ENCODE measurements at places on chromosomes 11 and 22.
A peak's percentile ranks its signal among the peaks of the same experiment; 100 is the strongest.

- no peak for DNase-seq
These were observed 9.3 kb upstream of the ZNRF3 start for GRCh38 chr22:28874061-28874460.

- DNase-seq = no peak
These were observed 110.2 kb upstream of the NAV2 start for GRCh38 chr11:19602406-19602805.

DNA sequence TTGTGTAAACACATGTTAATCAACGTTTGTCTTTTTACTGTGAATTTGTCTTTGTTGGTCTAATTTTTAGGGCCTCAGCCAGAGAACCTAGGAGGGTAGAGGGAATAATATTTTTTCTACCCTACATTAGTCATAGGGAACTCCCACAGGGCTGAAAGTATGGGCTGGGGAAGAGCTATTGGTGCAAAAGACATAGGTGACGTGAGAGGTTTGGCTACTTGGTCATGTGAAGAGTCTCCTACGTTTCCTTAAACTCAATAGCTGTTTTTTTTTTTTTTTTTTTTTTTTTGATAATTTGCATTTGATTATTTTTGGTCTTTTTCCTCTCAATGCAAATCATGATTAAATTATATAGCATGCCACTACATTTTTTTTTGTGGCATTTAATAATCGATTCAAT lies 15.9 kb upstream of the MMP7 start:
- no peak for DNase-seq

GRCh38 chr11:8066911-8067455 lies 14.0 kb upstream of the TUB start:
- peak; percentile 56 for DNase-seq

- no peak for DNase-seq
These were observed 5.0 kb downstream of the ARHGAP42 start for GRCh38 chr11:100691896-100692653.

- DNase-seq = peak; percentile 84
These were observed 1104.4 kb upstream of the CCDC90B start for GRCh38 chr11:84390441-84391078.

GRCh38 chr22:50627642-50628542 lies at the start of gene ARSA:
TSS of gene ARSA (minus strand) at chr22:50628152. CDS start at chr22:50627779, 373 bp downstream.
- DNase-seq = peak; percentile 93

DNA sequence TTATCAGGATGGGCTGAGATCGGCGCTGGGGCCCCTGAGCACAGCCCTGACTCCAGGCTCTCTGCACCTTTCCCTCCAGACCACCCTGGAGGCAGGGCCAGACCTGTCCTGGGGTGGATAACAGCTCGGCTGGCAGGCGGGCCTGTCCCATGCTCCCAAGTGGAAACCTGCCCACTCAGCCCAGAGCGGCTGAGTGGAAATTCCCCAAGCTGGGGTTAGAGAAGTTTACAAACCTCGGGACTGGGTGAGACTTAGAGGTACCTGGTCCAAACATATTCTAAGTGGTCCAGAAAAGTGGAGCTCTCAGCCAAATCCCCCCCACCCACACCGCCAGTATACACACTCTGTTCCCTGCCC lies 4.8 kb upstream of the FXYD2 start:
- DNase-seq = peak; percentile 31

- DNase-seq = peak; percentile 65
These were observed 6.9 kb downstream of the KMT5B start for GRCh38 chr11:68206211-68206610.

- DNase-seq = no peak
These were observed 127.4 kb downstream of the LARGE1 start for GRCh38 chr22:33792832-33793231.

DNA sequence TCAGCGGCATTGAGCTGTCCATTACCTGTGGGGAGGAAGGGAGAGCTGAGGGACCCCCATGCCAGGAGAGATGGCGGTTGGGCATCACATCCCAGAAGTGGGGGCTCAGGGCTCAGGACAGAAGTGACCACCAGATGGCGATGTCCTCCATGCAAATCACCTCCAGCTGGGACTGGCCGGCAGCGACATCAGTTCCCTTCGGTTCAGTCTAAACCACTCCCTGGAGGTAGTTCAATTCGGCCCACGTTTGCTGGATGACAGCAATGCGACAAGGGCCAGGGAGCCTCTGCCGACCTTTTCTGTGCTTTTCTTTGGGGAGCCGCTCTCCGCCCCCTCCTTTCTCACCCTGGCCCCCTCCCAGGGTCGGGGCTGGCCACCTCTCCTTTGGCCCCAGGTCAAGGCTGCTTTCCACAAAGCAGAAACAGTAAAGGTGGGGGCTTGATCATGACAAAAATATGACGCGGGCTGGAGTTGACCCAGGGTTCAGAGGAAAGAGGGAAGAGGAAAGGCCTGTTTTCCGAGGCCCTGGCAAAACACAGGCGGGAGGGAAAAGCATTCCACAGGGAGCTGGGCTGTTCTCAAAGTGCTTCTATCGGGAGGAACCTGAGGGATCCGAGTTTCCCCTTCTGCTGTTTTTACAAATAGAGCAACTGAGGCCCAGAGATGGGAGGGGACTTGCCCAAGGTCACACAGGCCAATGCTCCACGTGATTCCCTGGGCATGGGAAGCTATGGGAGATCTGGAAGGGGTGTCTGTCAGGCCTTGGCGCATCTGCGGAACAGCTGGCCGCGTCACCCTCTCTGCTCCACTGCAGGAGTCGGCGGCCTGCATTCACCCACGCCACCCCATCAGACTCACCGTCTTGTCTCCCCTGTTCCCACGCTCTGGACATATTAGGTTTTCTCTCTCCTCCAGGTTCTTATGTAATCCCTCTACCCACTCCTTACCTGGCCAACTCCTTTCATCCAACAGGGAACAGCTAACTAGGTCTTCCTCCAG lies 54.7 kb downstream of the FBXO7 start:
- DNase-seq = peak; percentile 94

- DNase-seq = no peak
These were observed 423.9 kb downstream of the MN1 start for GRCh38 chr22:27377501-27378295.

DNA sequence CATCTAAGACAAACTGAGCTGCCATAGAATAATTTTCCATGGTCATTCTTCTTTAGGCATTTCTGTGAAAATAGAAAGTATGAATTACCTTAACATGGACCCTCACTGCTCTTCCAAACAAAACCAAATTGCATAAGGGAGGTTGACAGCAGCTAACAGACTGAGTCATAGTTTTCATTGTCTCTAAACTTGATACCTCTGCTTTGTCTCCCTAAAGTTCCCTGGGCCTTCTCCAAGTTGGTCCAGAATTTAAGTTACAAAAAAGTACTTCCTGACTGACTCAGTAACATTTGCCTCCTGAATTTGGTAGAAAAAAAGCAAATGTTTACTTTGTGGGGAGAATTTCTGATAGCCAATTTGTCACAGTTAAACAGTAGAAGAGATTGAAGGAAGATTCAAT lies 3.0 kb downstream of the OR8D1 start:
- DNase-seq = no peak

- DNase-seq = peak; percentile 41
These were observed 96.1 kb downstream of the MORC2 start for GRCh38 chr22:30872285-30873041.

DNA sequence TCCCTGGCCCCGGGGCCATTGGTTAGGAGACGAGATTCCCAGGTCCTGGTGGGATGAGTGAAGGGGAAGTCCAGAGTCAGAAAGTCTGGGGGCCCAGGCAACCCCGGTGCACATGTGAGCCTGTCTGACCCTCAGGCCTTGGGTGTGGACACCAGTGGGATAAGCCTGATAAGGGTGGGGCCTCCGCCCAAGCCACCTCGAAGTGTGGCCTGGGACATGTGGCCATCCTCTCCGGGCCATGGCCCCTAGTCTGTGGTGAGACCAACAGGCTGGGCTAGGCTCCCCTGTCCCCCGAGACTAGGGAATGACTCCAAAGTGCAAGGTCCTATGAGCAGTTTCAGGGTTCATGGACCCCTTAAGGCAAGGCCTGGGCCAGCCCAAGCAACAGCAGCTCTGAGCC lies 6.3 kb downstream of the CABP7 start:
- peak; percentile 41 for DNase-seq

DNA sequence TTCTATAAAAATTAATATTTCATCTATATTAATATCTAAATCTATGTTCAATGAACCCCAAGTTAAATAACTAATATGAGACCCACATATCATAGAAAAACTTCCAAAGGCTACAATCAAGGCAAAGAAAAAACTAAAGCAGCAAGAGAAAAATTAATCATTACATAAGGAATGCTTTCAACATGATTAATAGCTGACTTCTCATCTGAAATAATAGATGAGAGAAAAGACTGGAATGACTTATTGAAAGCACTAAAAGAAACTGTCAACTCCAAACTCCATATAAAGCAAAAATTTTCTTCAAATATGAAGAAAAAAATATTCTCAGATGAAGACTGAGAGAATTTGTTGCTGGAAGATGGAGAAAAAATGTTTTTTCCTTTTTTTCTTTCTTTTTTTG lies 13.0 kb downstream of the TRIM5 start:
- no peak for DNase-seq

DNA sequence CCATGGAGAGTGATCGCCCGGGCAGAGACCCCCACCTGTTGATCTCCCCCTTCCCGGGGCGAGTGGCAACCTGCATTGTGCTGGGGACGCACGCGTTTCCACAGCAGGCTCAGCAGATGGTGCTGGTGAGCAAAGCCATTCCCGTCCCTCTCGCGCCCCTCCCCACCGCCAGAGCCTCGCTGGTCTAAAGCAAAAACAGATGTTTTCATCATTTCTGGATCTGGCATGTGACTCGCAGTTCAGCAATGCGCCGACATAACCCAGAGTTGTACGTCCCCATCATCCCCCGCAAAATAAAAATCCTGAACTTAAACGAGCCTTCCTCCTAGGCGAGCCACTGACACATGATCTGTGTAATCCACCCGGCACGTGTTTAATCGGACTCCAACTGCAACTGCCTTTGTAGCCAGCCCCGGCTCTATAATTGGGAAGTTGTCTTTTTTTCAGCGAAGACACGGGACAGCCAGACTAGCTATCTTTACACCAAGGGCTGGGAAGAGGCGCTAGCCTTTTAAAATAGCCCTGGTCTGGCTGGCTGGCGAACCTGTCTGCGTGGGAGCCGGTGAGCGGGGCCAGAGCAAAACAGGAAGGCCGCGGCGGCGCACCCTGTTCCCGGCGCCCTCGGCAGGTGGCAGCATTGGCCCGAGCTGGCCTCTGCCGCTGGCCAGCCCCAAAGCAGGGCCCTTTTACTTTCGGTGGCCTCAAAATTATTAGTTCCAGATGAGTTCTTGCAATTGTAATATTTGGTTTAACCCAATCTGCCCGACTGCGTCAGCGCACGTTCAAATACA lies 203.0 kb upstream of the SORL1-AS1 start:
- DNase-seq = peak; percentile 94

DNA sequence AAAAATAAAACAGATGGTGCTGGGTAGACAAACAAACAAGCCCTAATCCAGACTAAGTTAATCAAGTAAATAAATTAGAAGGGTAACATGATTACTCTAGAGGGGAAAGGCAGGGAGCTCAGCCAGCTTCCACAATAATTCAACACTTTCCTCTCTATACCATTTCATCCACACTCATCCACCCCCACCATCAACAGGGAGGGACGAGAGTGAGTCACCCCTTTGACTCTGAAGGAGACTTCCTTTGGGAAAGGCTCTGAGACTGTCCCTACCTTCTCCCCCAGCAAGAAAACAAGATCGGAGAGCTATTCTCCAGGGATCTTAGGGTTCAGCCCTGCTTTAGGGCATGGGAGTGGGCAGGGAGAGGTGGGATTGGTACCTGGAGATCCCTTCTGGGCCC lies 33.1 kb downstream of the TRIM66 start:
- no peak for DNase-seq

- no peak for DNase-seq
These were observed 303.5 kb upstream of the PITPNB start for GRCh38 chr22:28222571-28222970.

DNA sequence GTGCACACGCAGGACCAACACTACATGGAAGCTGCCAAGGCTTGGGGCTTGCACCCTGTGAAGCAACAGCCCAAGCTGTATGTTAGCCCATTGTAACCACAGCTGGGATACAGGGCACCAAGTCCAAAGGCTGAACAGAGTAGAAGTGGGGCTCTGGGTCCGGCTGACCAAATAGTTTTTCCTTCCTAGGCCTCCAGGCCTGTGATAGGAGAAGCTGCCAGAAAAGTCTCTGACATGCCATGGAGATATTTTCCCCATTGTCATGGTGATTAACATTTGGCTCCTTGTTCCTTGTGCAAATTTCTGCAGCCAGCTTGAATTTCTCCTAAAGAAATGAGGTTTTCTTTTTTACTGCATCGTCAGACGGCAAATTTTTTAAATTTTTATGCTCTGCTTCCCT lies 941.2 kb downstream of the FAM181B start:
- DNase-seq = no peak

GRCh38 chr11:2104524-2105440 lies 34.4 kb downstream of the IGF2 start:
- DNase-seq = no peak

- DNase-seq = no peak
These were observed 37.6 kb upstream of the CEP295 start for GRCh38 chr11:93623920-93624319.

- DNase-seq = no peak
These were observed 5.2 kb downstream of the APOL1 start for GRCh38 chr22:36257948-36258670.

- no peak for DNase-seq
These were observed 27.6 kb upstream of the CD44 start for GRCh38 chr11:35111161-35112055.

GRCh38 chr11:78373689-78374088 lies 43.9 kb downstream of the GAB2 start:
- no peak for DNase-seq

DNA sequence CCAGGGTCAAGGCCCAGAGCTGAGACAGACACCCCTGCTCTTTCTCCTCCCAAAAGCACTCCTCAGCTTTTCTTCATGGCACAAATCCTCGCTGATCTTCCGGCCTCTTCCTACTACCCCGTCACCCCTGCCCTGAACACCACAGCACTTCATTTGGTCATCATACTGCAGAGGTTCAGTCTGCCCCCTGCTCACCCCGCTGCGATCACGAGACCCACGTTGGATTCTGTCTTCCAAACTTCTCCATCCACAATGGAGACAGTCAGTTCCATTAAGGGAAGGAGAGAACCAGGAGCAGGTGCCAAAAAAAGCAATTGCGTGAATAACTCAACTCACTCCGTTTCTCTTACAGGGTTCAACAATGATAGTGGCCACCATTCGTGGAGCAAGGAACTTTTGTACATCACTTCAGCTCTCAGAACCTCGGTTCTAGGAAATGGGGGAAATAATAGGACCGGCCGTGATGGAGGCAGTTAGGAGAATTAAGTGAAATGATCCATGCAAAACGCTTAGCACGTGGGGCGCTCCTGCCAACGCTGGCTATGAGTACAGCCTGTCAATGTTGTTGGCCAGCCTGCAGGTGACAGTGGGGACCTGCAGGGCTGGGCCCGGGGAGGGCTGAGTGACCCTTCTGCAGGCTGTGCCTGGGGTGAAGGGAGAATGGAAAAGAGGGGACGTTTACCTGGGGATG lies 45.9 kb downstream of the MN1 start:
- DNase-seq = no peak

GRCh38 chr11:133928628-133929059 lies 28.1 kb downstream of the IGSF9B start:
- DNase-seq = peak; percentile 63

All from endodermal cell (in vitro differentiated cells).